ENCODE measurements at places on chromosomes 5 and 9.

- no peak for DNase-seq
These were observed 10.4 kb upstream of the FAM120AOS start for GRCh38 chr9:93463638-93464248.

- no peak for DNase-seq
These were observed 28.8 kb downstream of the LPCAT1 start for GRCh38 chr5:1494780-1495524.

DNA sequence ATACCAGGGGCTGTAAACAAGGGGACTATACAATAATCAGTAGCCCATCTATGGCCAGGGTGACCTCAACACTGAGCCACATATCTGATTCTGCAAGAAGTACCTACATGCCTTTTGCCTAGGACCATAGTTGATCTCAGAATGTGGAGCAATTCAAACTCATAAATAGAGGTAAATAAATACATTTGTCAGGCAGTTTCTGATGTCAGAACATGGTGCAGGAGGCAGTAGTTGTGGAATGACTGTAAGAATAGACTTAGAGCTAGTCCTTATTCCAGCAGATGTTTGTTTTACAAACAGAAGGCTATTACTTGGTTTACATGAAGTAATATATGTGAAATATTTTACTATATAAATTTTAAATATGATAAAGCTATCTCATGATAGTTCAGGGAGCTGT lies 330.7 kb upstream of the DAB2 start:
- no peak for DNase-seq

DNA sequence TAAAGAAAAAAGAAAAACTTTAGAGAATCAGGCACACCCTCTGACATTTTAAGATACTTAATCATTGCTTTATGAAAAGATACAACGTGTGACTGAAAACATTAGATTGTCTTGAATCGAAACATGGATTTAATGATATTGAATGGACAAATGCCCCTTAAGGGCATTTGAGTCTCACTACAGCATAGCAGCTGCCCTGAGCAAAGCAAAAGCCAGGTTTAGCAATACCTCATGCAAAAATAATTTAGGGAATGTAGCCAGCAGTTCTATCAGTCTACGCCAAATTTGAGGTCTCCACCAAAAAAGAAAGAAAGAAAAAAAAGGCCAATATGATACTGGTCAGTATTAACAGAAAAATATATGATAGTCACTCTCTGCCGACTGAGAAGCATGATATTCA lies 56.6 kb upstream of the LMNB1 start:
- DNase-seq: no peak

GRCh38 chr5:172906888-172907287 lies 52.3 kb upstream of the RPL26L1 start:
- no peak for DNase-seq

GRCh38 chr5:132385326-132386105 lies 16.0 kb downstream of the SLC22A5 start:
- peak; percentile 41 for DNase-seq

- no peak for DNase-seq
These were observed 114.3 kb downstream of the CRB2 start for GRCh38 chr9:123470121-123470782.

DNA sequence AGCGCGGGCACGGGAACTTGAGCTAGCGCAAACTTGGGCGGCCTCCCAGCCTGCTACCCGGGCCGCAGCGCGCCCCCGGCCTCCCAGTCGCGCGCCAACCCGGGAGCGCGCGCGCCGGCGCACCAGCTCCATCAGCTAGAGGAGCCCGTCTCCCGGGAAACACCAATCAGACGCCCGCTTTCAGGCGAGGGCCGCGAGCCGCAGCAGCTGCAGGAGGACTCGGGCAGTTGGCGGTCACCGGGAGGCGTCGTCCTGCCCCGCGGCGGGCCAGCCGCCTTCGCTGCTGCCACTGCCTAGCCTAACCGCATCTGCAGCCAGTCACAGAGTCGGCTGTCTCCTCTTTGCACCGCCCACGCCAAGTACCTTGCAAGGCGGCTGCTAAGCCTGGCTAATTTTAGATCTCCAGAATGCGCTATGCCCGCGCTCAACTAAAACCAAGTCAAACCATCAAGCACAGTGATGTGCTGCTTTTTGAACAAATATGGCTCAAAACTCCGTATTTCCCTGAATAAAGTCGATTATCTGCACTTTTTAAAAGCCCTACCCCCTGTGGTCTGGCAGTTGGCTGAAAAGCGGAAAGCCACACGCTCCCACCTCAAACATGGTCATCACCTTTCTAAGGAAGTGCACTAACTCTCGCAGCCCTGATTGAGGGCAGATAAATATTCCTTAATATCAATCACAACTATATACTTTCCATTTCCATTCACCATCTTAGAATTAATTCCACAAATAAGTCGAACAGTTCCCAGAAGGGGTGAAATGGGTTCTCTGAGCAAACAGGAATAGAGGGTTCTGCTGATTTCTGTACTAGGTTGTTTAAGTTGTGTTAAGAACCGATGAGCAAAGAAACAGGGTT lies 221.8 kb downstream of the MEF2C start:
- DNase-seq: no peak

DNA sequence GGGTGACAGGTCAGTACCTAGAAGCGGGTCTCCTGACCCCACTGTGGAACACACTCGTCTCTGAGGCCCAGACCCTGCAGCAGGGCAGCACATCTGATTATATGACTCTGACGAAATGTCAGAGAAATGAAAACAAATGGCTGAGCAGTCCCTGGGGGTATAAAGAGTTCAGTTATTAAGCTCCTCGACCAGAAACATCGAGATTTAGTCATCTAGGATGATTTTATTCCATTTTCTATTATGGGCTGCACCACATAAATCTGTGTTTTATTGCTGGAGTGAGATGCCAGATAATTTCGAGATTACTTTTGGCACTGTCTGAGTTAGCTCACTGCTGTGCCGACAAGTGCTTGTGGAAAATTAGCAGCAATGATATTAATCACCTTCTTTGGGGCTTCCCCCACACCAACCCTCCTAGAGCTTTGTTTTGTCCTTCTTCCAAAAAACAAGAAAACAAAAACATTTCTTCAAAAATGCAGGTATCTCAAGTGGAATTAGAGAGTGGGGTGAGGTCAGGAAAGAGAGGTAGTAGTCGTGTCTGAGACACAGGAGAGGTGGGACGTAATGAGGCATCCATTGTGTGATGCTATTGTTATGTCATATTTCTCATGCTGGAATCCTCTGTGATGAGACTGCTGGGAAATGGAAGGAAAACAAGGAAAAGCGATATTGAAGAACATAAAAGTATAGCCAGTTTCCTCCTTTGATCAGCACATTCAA lies 495.5 kb downstream of the DMAC1 start:
- no peak for DNase-seq

All from T-helper 22 cell (primary cell).